ENCODE measurements at places on chromosomes 2 and 18. TPM values are rescaled to one million over a fixed set of nuclear protein-coding genes. Genes with fewer than 3 reads are reported as not detected.

DNA sequence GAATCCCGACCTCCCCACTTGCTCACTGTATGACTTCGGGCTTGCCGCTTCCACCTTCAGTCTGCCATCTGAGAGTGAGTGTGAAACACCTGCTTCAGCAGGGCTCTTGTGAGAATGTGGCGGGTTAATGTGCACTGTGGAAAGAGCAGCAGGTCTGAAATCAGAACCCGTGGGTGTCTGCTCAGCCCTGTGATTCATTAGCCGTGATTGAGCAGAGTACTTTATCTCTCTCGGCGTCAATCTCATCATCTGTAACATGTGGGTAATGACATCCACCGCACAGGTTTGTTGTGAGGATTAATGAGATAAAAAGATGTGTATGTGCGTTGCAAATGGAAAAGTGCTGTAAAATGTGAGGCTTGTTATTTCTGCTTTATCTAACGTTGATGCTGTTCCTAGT lies 128.6 kb downstream of the LRATD1 start:
- no peak for DNase-seq
- no peaks in the 10 kb centered on the region for H3K4me1 ChIP-seq
- no peak overlapping the region for H3K4me3 ChIP-seq
- no peaks in the 10 kb centered on the region for H3K36me3 ChIP-seq
- no peaks in the 10 kb centered on the region for H3K27me3 ChIP-seq
- no peak overlapping the region for H3K27ac ChIP-seq

DNA sequence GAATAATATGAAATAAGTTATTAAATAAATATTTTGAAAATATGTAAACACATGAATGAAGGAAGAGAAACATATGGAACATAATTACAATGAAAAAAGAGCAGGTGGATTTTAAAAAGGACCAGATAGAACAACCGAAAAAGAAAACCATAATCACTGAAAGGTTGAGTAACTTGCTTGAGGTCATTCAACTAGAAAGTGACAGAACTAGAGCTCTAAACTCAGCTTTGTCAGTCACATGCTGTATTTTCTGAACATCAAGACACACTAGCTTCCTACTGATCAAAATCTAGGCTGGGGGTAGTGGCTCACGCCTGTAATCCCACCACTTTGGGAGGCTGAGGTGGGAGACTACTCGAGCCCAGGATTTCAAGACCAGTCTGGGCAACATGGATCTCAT lies 30.0 kb upstream of the ITGAV start:
- H3K36me3 ChIP-seq, result no peaks in the 10 kb centered on the region
- H3K27ac ChIP-seq, result no peak overlapping the region
- H3K4me3 ChIP-seq, result no peak overlapping the region

- H3K27ac ChIP-seq, result no peak overlapping the region
- H3K4me3 ChIP-seq, result no peak overlapping the region
- H3K36me3 ChIP-seq, result peaks cover 8% of the 10 kb centered on the region
- DNase-seq, result no peak
Measured at GRCh38 chr18:13283746-13284145, 65.2 kb downstream of the LDLRAD4 start.

- H3K4me3 ChIP-seq, result no peak overlapping the region
- peaks cover 3% of the 10 kb centered on the region for H3K4me1 ChIP-seq
- peaks cover 5% of the 10 kb centered on the region for H3K36me3 ChIP-seq
- peak; percentile 17 for DNase-seq
- H3K27me3 ChIP-seq, result no peaks in the 10 kb centered on the region
Measured at GRCh38 chr2:190213441-190214335, 105.9 kb downstream of the HIBCH start.

GRCh38 chr2:240201866-240202265 lies 61.4 kb upstream of the OTOS start:
- H3K36me3 ChIP-seq, result no peaks in the 10 kb centered on the region
- H3K4me1 ChIP-seq, result no peaks in the 10 kb centered on the region
- no peak overlapping the region for H3K27ac ChIP-seq
- no peak for DNase-seq
- H3K27me3 ChIP-seq, result peaks cover 9% of the 10 kb centered on the region

The SMYD5 gene
- 22.7 TPM for total RNA-seq

The ARHGAP28 gene
- total RNA-seq, result 3.7 TPM
